Globus pallidus (tissue), 1 donor: ENCODE measurements at places on chromosomes 7 and 10.

DNA sequence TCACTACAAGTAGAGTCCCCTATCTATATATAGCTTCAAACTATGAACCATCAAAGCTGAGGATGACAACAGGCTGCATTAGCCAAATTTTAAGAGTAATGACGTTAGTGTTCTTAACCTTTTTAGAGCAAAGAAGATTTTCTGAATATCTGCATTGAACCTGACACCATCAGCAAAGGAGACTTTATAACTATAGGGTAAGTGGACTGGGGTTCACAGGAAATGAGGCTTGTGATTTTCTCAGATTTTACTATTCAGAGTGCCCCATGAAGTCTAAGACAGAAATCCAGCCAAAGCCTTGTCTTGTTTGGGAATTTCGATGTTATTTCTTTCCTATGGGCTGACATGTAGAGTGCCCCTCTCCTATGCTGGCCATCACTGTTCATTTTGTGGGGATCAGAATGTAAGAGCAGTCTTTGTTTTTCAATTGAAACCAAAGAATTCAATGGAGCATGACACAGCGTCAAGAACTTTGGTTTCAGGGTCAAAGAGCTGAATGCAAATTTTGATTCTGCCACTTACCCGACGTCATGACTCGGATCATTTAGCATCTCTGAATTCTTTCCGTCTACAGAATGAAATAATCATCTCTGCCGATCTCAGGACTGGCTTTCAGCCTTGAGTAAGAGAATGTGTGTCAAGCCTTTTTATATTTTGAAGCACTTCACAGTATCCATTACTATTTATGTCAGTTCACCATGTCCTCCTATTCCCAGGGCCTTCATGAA, 52.7 kb downstream of the DENND11 start:
- DNase-seq: no peak

DNA sequence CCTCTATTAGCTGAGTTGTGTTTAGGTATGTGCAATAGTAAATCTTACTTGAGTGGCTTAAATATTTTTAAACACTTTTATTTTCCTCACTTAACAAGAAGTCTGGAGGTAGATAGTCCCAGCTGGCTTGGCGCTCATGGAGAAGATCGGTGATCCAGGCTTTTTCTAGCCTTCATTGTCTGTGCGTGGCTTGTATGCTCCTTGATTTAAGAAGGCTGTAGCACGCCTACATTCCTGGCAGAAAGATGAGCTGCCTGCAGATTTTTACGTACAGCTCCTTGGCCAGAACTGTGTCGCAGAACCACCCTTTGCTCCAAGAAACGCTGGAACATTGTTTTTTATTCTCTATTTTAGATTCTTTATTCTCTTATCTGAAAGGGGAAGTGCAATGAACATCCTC, 284.1 kb downstream of the KIF20B start:
- DNase-seq: no peak

DNA sequence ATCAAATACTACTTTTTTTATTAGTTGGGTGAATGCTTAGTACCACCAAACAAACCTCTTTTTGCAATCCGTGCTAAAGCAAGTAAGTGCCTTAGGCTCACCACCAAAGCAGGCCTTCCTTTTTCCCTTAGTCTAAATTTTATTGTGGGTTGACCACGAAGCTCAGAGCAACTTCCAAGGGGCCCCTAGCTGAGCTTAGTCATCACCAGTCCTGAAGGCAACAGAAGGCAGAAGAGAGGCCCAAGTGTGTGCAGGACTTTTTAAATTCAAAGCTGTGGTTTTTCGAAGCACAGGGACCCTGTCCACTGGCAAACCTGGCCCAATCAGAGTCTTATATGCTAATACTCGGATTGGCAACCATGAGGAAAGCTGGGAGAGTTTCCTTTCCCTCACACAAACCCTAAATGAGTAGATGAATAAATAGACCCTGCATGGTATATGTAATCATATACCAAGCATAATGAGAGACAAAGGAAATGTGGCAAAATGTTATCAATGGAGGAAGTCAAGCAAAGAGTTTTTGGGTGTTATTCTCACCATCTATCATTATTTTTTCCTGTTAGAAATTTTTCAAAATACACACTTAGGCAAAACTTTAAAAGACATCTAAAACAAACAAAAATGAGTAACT, 453.2 kb upstream of the GALNT17 start:
- DNase-seq: no peak

DNA sequence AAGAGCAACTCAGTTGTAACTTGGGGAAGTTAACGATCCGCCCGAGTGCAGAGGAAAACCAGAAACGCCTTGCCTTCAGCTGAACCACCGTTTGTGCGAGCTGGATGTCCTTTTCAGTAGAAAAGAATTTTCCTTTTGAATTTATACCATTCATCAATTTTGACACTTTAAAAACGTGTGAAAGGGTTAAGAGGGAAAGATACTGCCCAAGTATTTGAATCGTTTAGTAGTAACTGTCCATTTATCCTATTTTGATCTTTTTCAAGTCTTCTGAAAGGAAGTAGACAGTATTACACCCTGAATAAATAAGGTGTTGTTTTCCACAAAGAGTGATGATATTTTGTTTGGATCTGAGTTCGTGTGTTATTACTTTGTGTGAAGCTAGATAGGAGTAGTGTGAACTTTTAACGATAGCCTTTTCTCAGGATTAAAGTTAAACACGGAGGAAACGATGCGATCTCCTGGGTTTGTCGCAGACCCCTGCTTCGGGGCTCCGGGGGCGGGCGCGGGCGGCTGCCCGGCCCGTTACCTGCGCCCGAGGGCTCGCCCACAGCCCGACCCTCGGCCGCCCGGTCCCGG, 830 bp upstream of the BMI1 start:
- no peak for DNase-seq

GRCh38 chr7:2606539-2606936, 25.2 kb upstream of the TTYH3 start:
- DNase-seq: no peak

DNA sequence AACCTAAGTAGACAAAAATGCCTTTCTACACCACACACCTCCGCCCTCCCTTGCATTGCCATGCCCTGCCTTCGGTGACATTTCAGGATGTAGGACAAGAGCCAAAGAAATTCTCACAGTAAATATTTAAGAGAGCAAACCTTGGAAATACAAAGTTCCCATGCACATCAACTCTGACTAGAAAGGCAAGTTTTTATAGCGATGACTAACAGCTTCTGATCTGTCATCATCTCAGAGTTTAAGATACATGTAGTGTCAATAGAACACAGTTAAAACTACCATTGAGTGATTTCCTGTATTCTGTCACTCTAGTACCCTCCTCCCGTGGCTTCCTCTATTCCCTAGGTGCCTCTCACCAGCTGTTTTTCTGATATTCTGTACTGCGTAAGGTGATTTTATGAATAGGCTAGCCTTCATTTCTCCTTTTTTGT, 20.7 kb downstream of the SLC16A9 start:
- DNase-seq: no peak

GRCh38 chr10:112176543-112176942, 7.0 kb downstream of the GPAM start:
- DNase-seq: no peak

- DNase-seq: no peak
Measured at GRCh38 chr10:132834311-132834761, 48.4 kb upstream of the NKX6-2 start.

DNA sequence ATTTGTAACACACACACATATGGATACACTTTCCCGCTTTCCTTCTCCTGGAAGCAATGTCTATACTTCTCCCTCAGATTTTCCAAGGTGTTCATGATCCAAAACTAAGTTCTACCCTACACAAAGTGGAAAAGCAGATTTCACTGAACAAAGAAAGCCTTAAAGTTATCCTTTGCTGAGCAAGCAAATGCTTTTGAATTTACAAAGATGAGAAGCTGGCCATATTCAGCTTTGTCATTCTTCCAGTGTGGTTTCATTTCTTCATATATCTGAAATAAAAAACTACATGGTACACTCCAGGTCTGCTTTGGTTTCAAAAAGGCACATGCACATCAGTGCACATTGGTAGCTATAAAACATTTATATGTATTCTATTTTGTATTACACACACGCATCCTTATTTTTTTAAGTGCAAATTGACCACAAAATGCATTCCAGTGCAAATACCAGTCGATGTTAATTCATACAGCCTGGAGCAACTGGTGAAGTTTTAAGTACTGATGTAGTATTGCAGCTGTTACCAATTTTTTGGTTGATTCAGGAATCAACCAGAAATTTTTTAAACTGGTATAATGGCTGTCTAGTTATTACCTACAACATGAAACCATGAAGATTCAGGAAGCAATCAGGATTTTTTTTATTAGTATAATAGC, 65.5 kb upstream of the SRPK2 start:
- no peak for DNase-seq

DNA sequence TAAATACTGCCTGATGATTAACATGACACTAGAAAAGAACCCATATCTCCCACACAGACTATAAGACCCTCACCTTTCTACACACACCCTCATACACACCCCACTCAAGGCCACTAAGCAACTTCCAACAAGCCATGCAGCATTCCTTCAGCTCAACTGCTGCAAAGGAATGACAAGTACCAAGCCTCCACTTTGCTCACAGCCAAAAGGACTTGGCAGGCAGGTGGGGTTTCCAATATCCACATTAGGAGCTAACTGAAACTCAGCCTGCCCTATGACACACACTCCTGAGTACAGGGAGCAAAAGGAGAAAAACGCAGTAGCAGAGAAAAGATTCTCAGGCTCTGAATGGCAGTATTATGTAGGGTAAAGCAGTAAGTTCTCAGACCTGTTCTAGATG, 13.4 kb downstream of the USP54 start:
- DNase-seq: peak; percentile 60

DNA sequence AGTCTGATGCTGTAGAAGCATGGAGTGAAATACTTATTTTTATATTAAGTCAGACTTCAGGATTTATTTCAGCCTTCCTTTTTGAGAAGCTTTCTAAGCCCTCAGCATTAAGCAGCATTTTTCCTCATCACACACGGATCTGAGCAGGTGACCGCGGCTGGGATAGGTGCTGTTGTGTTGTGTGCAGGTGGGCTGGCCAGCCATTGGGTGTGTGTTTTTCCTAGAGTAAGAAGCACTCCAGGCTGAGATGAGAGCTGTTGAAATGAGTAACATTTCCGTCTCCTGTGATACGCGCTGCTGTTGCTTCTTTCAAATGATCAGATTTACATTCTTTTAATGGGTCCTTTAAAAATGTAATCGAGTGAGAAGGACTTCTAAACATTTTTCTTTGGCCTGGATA, 63.9 kb downstream of the INSYN2A start:
- DNase-seq: no peak

GRCh38 chr7:23928418-23928775, 218.4 kb downstream of the STK31 start:
- DNase-seq: no peak

- DNase-seq: no peak
Measured at GRCh38 chr10:33179067-33179466, 155.4 kb downstream of the NRP1 start.

DNA sequence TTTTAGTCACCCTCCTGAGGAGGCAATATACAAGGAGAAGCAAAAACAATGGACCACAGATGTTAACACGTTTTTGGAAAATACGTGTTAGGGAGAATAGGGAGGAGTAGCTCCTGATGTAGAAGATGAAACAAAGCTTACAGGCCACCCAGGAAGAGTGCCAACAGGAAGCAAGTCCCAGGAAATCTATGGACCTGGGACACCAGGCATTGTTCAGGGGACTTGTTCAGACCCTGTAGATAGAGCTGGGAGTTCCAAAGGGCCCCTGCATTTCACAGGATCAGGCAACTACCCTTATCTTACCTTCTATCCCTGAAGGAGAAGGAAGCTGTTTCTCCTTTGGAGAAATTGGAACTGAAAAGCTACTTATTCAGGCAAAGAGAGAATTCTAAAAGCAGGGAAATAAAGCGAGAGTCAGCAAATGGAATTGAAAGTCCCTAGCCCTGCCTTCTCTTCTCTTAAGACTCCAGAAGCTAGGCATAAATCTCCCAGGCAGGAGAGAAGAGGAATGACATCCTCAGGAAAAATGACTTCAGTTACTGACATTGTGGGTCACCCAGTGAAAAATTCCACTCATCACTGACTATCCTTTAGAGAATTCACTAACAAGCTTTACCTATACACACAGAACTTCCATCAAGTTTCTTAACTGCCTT, 77.7 kb upstream of the FAM3C start:
- no peak for DNase-seq

DNA sequence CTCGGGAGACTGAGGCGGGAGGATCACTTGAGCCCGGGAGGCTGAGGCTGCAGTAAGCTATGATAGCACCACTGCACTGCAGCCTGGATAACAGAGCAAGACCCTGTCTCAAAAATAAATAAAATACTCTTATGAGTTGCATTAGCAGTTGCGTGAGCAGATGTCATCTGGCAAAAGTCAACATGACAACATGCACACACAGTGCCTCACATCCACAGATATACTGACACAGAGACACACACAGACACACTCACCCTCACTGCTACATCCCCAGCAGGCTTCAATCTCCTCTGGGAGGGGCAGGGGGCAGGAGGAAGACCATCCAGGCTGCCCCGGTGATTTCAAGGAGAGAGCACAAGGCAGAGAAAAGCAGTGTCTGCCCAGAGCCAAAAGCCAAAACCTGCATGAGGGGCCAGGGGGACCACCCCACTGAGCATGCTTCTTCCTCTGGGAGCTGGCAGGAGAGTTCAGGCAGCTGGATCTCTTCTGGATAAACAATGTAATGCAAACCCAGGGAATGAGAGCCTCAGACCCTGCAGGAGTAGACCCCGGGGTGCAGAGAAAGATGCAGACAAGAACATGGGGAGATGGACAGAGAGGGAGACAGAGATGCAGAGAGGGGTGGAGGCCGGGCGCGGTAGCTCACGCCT, 9.6 kb upstream of the ELN start:
- DNase-seq: no peak

- DNase-seq: no peak
Measured at GRCh38 chr7:24440892-24441291, 132.4 kb upstream of the PALS2 start.

- peak; percentile 55 for DNase-seq
Measured at GRCh38 chr10:79069325-79070080, 737 bp downstream of the ZMIZ1 start.

DNA sequence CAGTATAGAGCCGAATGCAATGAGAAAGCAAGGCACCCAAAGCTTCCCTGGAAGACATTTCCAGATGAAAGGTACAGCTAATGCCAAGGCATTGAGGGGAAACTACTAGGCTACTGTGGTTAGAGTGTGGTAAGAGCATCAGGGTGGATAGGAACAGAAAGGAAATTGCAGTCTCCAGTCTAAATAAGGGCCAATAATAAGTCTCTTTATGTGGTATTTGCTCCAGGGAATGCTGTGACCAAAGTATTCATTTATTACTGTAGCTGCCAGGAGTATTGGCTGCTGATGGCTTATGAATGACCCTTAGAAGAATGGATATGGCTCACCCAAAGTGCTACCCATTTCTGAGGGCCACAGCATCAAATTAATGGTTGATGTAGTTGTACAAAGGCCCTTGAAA, 30.1 kb upstream of the POT1 start:
- no peak for DNase-seq

- peak; percentile 86 for DNase-seq
Measured at GRCh38 chr7:37198906-37199485, 249.7 kb downstream of the ELMO1 start.

DNA sequence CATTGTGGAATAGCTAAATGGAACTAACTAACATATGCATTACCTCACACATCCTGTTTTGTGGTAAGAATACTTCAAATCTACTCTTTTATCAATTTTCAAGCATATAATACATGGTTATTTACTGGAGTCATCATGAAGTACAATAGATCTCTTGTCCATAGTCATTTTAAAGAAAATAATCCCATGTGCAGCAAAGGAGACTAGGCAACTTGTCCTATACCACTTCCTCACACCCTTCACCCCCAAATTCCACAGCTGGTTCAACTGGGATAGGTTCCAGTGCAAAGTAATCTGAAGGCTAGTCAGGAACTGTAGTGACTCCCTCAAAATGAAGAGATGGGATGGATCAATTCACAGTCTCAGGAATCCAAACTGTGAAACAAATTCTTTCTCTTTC, 176.1 kb downstream of the SGMS1 start:
- DNase-seq: no peak
